Cerebellar nuclear complex (tissue), 1 donor: ENCODE measurements at places on chromosomes 4 and X.

DNA sequence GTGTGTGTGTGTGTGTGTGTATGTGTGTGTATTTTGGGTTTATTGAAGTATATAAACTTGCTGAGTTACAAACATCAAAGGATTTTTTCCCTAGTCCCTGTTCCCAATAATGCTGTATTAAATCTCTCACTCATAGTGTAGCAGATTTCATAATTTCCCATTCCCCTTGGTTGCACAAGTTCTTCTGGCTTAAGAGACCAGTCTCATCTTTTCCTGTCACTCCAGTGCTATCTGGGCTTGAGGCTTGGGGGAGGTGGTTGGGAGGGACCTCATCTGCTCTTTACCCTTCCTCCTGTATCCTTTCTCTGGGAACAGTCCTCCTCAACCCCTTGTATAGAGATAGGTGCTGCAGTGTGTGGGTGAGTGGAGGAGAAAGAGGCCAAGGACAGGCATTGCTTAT is 285.4 kb upstream of the BOD1L1 start:
- DNase-seq = no peak

DNA sequence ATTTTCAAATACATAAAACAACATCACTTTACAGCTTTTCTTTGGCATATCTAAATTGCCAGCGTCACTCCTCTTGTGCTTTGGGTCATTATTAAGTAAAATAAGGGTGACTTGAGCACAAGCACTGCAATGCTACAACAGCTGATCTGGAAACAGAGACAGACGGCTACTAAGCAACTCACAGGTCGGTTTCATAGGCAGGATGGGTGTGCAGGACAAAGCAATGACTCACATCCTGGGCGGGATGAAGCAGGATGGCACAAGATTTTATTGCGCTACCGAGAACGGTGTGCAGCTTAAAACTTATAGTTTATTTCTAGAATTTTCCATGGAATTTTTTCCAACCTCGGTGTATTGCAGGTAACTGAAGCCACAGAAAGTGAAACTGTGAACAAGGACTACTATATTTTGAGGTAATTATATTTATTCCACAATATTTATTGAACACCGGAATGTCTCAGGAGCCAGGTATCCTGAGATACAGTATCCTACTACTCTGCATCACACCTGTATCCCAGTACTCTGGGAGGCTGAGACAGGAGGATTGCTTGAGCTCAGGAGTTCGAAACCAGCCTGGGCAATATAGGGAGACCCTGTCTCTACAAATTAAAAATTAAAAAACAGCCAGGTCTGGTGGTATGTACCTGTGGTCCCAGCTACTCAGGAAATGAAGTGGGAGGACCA is 215.5 kb downstream of the APBB2 start:
- no peak for DNase-seq

DNA sequence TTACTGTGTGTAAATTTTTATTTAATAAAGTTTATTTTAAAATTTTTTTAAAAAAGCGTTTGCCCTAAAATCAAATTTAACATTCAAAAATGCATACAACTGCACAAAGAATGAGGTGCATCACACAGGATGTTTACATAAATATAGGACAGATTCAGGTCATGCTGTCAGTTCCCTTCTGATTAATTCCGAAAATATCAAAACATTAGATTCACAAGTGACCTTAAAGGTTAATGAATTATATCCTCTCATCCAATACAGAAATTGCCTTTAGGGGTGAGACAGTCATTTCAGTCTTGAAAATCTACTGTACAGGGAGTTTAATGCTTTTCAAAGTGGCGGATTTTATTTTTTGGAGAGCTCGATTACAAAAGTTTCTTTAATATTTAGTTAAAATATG is 208.7 kb upstream of the FTHL17 start:
- no peak for DNase-seq

DNA sequence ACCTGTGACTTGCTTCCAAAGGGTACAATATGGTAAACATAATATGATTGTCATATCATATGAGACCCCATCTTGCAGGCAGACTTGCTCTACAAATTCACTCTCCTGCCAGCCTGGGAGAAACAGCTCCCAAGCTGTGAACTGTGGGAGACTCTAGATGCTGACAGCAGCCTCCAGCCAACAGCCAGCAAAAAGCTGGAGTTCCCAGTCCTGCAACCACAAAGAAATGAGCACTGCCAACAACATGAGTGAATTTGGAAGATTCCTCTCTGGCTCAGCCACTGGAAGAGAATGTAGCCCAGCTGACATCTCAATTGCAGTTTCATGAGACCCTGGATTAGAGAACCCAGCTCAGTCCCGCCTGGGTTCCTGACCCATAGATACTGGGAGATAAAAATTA is 145.4 kb downstream of the QDPR start:
- DNase-seq = no peak

GRCh38 chr4:853416-853781 is 27.5 kb upstream of the CPLX1 start:
- no peak for DNase-seq

DNA sequence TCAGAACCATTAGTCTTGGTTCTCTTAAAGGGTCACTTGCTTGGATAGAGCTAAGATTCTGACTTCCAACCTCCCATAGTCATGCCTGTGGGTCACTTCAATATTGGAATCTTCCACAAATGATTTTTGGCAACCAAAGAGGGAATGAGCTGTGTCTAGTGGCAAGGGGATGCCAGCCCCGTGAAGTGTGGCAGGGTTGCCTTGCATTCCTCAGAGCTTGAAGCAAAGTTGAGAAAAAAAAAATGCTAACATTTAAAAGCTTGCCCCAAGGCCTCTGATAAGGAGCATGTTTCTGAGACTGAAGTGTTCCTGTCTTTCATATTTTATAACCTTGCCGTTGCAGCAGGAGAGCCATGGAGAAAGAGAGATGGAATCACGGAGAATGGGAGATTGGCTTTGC is 120.2 kb downstream of the PAPSS1 start:
- no peak for DNase-seq

- DNase-seq = no peak
Measured at GRCh38 chr4:154982187-154983047, 201.3 kb downstream of the RBM46 start.

- no peak for DNase-seq
Measured at GRCh38 chr4:20678400-20678799, 21.9 kb upstream of the PACRGL start.

- no peak for DNase-seq
Measured at GRCh38 chrX:118418811-118419251, 72.9 kb downstream of the WDR44 start.

DNA sequence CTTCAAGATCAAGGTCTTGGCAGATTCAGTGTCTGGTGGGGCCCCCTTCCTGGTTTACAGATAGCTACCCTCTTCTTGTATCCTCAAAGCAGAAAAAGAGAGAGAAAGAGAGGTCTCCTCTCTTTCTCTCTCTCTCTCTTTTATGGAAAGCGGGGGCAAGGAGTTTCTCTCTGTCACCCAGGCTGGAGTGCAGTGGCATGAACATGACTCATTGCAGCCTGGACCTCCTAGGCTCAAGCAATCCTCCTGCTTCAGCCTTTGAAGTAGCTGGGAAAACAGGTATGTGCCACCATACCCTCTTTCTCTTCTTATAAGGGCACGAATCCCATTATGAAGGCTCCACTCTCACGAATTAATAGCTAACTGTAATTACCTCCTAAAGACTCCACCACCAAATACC is 20.2 kb downstream of the RAB9B start:
- no peak for DNase-seq

DNA sequence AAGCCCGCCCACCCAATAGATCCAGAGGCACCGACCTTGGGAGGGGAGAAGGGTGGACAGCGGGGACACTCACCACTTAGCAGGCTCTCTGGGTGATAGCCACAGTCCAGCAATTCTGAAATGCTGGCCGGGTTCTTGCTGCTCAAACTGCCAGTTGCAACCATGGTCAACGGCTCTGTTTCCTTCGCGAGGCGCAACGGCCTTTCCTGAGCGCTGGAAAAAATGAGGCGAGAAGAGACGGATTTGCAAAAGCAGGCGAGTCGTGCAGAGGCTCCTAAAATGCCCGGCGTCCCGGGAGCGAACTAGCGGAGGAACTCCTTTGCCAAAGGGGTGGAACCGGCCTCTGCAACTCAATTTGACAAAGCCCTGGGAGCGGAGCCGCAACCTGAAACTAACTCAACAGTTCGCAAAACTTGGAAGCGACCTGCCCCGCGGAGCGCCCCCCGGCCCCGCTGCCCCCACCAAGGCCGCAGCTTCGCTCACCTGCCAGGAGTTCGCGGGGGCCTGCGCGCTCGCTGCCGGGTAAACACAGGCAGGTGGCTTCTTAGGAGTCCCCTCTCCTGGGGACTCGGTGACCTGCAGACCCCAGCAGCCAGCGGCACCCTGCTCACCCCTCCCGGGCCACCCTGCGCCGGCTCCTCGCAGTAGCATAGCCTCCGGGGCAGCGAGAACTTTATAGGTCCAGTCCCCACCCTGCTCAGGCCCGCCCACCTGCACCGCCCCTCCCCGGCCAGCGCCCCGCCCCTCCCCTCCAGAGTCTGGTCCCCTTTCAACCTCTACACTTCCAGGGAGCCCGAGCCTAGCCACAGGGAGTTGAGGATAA is at the start of gene DDIT4L:
Gene DDIT4L (minus strand): TSS at position 649 of the 823 bp plus-strand sequence. CDS start 485 bp downstream, at position 164.
- no peak for DNase-seq

DNA sequence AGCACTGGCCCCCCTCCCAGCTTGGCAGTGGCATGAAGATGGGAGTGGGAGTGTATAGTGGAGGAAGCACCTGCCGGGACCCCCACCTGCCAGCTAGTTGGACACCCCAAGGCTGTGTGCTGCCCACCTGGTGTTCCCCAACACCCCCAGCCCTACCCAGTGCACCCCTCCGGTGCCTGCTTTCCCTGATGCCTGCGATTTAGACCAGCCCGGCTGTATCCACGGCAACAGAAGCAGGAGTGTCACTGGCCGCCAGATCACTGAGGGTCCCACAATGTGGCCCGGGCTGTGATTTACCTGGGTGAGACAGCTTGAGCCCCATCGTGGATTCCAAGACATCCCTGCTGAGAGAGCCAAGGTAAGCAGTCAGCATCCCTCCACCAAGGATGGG is 533 bp downstream of the GPR173 start:
- DNase-seq = no peak

GRCh38 chr4:128782076-128782715 is 27.3 kb upstream of the JADE1 start:
- no peak for DNase-seq

DNA sequence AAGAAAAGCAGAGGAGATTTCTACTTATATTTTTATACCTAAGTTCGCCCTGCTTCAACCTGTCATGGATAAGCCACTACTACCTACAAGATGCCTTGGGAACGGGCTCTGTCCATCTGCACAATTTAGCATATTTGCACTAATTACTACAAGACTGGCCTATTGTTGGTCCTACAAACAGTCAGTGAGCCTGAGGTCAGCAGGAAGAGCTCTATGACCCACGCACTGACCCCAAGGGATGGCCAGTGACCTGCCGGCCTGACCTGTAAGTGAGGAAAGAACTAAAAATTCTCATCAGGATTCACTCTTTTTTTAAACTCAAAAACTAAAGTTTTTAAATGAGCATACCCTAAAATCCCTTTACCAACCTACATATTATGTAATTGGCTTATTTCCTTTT is 142.0 kb downstream of the COL25A1 start:
- DNase-seq = no peak
